Mesenteric fat pad (tissue), 1 donor: ENCODE measurements at places on chromosomes 5 and 9. TPM values are rescaled to one million over a fixed set of nuclear protein-coding genes. Genes with fewer than 3 reads are reported as not detected.

DNA sequence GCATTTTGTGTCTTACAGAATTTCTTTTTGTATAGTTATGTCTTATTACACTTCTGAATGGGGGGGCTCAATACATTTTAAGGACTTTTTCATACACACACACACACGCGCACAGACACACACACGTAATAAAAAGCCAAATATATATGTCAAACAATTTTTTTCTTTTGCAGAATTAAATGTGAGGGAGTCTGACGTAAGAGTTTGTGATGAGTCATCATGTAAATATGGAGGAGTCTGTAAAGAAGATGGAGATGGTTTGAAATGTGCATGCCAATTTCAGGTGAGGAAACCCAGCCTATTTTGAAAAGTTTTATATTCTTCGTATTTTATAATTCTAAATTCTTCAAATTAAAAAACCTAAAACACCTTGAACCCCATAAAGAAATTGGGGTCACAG is 25.6 kb downstream of the TMEFF1 start:
- no peak for DNase-seq

- DNase-seq = no peak
These were observed 194.6 kb downstream of the CSNK1G3 start for GRCh38 chr5:123706531-123706930.

- no peak for DNase-seq
These were observed 64.8 kb upstream of the PLCXD3 start for GRCh38 chr5:41575110-41575779.

DNA sequence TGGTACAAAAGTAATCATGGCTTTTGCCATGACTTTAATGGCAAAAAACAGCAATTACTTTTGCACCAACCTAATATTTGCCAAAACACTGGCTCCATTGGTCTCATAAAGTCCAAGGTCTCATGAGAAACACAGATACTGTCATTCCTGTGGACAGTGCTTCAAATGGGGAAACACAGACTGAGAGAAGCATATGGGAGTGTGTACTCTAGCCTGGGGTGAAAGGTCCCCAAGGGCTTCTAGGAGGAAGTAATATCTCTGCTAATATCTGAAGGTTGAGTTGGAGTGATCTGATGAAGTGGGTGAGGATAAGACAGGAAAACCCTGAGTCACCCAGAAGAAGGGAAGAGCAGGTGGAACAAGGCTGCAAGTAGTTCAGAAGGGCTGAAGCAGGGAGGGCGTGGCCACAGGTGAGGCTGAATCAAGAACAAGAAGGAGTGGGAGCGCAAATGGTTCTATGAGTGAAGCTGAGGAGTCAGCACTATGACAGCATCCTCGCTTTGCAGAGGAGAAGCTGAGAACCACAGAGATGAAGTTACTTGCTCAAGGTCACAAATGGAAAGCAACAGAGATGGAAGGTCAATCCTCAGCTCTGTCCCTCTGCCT is 164.1 kb downstream of the ASTN2 start:
- DNase-seq = no peak

DNA sequence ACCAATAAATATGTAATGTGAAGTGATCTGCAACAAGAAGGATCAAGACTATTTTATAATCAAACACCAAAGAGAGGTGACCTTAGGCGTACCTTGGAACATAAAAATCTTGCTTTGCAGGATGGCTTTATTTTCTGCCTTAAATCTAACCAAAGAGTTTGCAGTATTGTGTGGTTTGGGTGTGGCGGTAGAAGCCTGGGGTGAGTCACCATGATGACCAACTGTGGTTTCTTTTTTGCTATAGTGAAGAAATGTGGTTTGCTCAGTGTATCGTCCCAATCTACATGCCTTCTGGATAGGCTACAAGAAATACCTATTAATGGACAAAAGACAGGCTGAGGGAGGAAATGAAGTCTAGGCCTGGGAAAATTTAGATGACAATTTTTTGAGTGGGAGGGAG is 5.1 kb upstream of the CAST start:
- no peak for DNase-seq

DNA sequence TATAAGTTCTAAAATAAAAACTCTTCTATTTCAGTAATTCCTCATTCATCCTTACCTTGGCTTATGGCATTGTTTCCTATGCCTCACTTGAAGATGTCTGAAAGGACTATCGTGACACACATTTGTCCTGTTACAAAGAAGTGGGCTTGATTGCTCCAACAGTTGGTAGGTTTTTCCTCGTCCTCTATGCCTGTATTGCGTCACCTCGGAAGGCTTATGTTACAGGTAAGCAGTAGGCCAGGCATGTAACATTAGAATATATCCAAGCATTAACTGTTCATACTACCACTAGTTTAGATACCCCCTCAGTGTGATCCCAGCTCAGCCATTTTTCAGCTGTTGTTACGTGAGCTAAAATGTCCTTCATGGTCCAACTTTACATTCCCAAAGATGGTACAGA is 116.7 kb downstream of the MLLT3 start:
- DNase-seq = no peak

GRCh38 chr5:65172486-65173129 is 309.1 kb downstream of the ADAMTS6 start:
- no peak for DNase-seq

- DNase-seq = no peak
These were observed 179.6 kb downstream of the MLLT3 start for GRCh38 chr9:20442461-20443319.

DNA sequence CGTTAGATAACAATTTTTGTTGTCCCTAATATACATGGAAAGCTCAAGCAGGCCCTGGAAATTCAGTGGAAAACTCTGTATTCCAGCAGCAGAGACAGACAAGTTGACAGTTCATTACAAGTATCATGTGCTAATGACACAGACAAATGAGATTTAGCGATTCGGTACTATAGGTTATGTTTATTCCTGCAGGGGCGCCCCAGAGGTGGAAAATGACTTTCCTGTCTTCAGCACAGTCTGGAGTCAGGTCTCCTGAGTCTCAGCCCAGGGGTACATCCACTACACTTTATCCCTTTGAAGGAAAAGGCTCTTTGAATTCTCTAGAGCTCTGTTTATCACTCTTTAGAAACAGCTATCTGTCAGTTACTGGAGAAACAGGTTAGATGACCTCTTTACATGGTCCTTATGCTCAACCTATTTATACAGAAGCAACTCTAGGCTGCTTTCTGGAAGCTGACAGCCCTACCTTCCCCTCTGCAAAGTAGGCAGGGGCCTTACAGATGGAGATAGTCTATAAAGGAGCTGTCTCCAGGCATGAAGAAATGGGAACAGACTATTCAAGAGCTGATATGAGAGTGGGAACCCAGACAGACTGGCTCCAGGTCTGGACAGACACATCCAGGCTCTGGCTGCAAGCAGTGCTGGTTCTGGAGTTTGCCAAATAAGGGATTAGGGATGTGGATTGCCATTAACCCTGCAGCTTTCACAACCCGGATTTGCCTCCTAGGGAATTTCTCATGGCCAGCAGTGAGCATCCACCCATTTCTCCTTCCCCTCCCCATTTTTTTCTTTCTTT is 7.2 kb upstream of the SLC31A2 start:
- DNase-seq = peak; percentile 16

- DNase-seq = no peak
These were observed 371.9 kb downstream of the NDUFS4 start for GRCh38 chr5:53932351-53932750.

Gene ZBTB43
- total RNA-seq = 20.9 TPM

Gene CENPK
- total RNA-seq = 0.80 TPM

Gene MYMK
- total RNA-seq = not detected
